ENCODE measurements at places on chromosomes 6 and 20.
A peak's percentile ranks its signal among the peaks of the same experiment; 100 is the strongest.

GRCh38 chr6:137399881-137400443, 94.2 kb downstream of the OLIG3 start:
- no peak for DNase-seq

DNA sequence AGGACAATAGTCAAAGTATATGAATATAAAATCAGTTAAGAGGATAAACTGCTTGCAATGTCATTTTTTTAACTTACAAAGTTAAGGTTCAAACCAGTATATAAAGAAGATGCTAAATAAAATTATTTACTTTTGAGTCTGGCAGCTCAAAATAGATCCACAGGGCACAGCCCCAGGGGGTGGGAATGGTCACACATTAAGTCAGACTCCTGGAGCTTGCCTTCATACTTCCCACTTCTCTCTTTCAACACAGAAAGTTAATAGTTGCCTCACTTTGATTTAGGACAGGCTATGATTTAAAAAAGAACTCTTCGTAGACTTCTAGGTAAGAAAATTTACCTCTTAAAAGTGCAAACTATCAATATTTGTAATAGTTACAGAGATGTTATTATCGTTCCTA, 158.3 kb upstream of the RUNX2 start:
- DNase-seq, result no peak

GRCh38 chr20:41306061-41306727, 11.3 kb downstream of the ZHX3 start:
- no peak for DNase-seq

DNA sequence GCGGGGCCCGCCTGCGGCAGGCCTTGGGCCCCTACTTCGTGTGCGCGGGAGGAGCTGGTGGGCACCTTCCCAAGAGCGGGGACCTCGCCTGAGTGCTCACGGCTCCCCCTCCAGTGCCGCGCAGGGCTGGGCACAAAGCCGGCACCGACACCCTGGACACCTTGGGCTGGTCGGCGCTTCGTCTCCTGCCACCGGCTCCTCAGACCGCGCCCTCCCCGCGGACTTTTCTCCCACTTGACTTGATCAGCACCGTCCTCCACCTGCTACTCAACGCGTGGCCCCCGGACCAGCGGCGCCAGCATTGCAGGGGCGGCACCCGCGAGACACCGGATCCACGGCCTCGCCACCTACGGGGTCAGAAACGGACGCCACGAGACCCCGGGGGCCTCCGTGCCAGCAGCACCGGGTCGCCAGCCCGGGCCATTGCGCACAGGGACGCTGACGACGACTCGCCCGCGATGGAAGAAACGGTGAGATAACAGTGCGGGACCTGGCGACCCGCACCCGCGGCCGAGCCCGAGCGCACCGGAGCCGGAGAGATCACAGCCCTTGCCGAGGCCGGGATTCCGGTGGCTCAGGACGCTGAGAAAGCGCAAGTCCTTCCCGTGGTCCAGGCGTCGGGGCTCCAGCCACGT, 154.2 kb downstream of the DLL1 start:
- peak; percentile 35 for DNase-seq

DNA sequence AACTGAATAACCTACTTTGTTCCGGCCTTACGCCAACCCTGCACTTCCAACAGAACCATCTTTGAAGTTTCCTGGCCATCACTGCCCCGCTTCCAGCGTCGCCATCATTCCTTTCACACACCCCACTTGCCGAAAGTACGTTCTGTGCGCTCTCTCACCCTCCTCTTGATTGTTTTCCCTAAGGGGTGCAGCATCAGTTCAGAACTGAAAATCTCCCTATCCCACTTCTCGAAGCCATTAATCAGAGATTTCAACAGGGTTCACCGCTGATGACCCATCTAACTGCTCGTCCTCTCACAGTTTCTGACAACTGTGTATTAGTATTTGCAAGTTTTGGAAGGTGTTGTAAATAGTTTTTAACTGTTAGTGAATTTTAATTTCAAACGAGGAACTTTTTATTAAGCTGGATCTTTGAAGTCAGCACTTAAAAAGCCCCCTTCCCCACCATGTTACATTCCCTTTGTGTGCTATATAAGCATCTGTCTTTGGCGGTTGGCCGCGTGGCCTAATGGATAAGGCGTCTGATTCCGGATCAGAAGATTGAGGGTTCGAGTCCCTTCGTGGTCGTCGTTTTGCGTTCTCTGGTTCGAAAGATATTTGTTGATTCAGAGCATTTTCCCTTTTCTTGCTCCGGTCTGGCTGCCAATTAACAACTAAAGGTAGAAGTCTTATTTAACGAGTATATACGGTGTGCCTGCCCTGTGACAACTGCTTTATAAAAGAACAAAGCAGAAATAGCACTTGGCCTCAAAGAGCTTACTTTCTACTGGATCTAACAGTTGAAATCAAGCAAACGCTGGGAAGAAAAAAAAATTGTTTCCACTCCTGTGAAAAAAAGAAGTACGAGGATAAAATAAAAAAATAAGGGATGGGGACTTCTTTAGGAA, 42.6 kb downstream of the TRIM27 start:
- DNase-seq, result peak; percentile 93

GRCh38 chr6:19587238-19587942, 249.8 kb upstream of the ID4 start:
- DNase-seq, result no peak

DNA sequence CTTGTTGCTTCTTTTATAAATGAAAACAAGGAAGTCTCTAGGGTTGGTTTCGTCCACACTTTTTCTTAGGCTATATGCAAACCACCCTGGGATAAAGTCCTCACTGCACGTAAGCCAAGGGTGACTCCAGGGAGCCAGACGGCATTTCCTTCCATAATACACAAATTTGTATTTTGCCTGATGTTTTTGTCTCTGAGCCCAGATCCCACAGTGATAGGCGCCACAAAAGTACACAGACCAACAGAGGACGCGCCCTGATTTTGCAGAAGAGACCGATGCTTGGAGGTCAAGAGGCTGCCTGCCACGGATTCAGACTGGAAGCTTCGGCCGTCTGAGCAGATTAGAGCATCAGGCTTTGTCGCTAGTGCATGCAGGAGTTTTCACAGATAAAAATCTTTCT, 22.8 kb downstream of the FOXQ1 start:
- DNase-seq, result no peak

GRCh38 chr6:167849846-167850459, 23.2 kb downstream of the AFDN start:
- no peak for DNase-seq

- no peak for DNase-seq
These were observed 180.9 kb downstream of the SASH1 start for GRCh38 chr6:148523551-148523950.

DNA sequence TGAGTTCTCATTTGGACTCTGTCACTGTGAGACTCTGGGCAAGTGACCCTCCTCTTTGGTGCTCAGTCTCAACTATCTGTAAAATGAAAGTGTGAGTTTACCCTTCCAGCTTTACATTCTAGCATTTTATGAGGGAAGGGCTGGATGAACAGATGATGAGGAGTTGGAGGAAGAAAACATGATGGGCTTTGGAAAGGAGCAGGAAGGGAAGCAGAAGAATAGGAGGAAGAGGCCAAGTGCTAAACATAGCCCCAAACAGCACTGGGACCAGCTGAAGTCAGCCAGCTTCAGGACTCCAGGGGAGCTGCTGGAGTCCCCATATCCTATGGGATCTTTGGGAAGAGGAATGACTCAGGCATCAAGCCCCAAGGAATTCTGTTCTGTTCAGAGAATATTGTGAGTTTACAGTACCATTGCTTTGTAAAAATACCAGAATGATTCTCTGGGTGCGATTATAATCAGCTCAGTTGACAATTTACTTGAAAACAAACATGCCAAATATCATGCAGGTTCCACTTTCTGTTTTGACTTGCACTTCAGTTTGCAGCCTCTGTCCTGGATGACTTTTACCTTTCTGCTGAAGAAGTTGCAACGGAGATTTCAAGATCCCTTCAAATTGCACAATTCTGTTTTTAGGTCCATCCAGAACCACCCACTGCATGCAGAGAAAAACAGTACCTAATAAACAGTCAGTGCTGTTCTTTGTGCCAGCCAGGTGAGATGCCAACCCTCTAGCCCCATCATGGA, 3.2 kb downstream of the CD40 start:
- no peak for DNase-seq

GRCh38 chr6:132675002-132675401, 16.0 kb upstream of the TAAR1 start:
- DNase-seq, result no peak

DNA sequence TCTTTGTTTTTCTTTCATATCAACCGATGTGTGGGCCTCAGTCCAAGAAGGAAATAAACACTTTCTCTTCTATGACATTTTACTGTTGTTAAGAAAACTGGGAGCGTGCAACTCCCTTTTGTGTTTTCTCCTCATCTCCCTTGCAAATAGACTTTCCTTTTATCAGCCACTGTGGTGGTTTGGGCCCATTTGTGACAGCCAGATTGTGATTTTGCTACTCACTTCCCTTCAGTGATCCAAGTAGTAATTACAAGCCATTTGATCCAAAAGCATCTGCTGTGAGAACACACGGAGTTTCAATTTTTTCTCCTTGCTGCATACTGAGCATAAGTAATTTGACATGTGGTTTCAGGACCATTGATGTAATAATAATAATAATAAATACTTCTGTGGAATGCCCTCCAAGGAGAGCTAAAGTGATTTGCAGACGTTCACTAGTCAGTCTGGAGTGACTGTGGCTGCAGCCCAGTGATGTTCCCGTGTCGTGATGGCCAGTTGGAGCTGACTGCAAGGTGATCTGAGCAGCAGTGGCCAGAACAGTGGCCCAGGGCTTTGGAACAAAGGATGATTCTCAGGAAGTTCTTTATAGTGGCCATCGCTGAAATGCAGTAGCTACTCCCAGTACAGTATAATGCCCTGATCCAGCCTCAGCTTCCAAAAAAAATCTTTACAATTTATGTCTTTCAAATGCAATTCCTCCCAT, 91.9 kb upstream of the CLDN20 start:
- peak; percentile 65 for DNase-seq

- DNase-seq, result no peak
These were observed 9.3 kb downstream of the SDHAF4 start for GRCh38 chr6:70575899-70576495.

DNA sequence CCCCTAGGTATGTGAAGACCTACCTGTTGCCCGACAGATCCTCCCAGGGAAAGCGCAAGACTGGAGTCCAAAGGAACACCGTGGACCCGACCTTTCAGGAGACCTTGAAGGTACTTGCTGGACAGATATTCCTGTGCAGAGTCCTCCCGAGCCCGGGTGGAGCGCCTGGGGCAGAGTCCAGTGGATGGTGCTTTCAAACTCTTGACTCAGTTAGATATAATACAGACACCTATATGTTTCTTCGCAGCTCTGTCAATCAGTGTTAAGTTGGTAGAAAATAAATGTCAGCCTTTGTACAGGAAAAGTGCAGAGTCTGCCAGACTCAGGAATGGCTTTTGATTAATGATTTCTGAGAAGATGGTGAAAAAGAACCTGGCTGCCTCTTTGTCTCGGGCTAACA, 67.2 kb downstream of the EZR start:
- no peak for DNase-seq

DNA sequence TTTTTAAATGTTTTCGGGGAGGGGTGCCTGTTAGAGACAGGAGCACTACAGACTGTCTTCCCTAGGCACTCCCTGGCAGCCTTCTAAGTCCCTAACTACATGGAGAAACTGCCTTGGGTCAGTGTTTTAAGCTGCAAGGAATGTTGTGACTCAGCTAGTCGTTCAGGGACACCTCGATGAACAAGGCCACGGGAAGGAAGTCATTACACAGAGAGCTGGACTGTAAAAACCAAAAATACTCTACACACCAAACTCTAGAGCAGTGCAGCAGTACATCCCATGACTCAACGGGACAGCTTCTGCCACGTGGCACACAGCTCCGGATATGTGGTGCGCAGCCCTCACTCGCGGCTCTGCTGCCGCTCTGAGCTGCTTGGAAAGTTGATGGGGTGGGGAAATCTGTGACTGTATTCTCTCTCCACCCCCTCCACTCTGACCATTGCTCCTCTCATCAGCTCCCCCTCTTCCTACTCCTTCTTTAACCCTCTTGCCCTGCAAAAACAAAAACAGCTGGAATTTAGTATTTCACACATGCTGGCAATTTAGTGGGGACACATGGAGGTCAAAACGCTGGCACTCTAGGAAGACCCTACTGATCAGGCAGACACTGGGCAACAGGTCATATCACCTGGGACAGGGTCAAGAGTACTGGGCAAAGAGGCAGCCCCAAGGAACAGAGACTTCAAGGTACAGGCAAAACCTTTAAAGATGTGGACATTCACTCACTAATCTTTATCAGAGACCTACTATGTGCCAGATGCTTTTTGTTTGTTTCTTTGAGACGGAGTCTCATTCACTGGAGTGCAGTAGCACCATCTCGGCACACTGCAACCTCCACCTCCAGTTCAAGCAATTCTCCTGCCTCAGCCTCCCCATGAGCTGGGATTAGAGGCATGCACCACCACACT, 10.9 kb upstream of the LPIN3 start:
- peak; percentile 70 for DNase-seq

GRCh38 chr6:139135578-139136545, 982 bp downstream of the HECA start:
- peak; percentile 72 for DNase-seq

GRCh38 chr6:170008294-170008785, 256.9 kb downstream of the ERMARD start:
- no peak for DNase-seq

- no peak for DNase-seq
These were observed 46.1 kb upstream of the ADGRF5 start for GRCh38 chr6:46967826-46968349.

DNA sequence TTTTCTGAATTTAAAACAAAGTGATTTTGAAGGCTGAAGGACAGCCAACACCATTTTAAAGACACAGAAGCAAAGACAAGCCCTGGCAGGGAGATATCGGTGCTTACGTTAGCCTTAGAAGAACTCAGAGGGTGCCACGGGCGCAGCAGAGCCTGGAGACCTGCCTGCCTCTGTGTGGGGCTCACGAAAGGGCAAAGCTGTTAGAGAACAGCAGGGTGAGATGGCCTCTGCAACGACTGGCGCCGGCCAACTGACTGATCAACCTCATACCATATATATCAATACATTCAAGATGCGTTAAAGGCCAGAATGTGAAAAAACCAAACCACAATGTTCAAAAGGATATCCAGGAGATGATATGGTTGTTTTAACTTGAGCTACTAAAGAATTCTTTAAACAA, 151.0 kb upstream of the RPS6KA2 start:
- no peak for DNase-seq

DNA sequence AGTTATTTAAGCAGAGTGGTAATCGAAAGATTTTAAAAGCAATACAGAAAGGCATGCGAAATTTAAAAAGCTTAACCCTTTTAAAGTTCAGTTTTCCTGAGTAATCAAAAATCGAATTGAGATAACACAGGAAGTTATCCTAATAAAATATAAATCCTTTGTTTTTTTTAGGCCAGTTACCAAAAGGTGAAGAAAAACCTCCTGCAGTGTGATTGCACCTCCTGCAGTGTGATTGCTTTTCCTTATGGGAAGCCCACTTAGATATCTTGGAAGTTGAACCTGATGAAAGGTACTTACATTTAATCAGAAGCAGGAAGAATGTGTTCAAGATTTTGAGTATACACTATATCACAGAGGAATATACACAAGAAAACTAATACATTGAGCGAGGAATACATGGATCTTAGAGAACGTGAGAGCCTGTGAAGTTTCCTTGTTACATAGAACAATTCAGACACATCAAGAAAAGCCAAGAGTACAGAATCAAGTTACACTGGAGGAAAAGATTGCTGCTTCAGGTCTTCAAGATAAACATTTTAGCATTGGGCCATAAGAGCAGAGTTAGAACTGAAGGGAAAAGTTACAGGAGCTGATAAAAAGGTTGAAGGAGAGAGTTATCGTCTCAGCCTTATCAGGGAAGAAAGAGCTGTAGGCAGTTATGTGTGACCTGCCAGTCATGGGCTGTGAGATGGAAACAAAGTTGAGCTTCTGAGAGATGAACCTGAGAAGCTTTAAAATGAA, 7.7 kb upstream of the TMEM181 start:
- DNase-seq, result no peak
